A549 treated with Mapracorat at 1 μM for 4 hours (cell line): ENCODE measurements at places on chromosomes 5 and 9. TPM values are rescaled to one million over a fixed set of nuclear protein-coding genes. Genes with fewer than 3 reads are reported as not detected.

Gene SLC36A2
- total RNA-seq, result not detected in 5 replicates

Gene CER1
- not detected in 5 replicates for total RNA-seq

Gene NMUR2
- 0.08 to 0.21 TPM (median 0.09 TPM) in 4 of 5 replicates, not detected in the other for total RNA-seq

Gene ANKRD18B
- 3.7 to 6.8 TPM (median 6.4 TPM) in 5 replicates for total RNA-seq

Gene RAB24
- total RNA-seq, result 20.1 to 26.7 TPM (median 24.3 TPM) in 5 replicates

Gene DDX31
- 23.5 to 26.4 TPM (median 24.3 TPM) in 5 replicates for total RNA-seq
